Mucosa of gallbladder (tissue), 1 donor: ENCODE measurements at places on chromosomes 16 and 17.
A peak's percentile ranks its signal among the peaks of the same experiment; 100 is the strongest.

GRCh38 chr16:20051147-20051546 is 22.5 kb downstream of the GPR139 start:
- no peak for DNase-seq

DNA sequence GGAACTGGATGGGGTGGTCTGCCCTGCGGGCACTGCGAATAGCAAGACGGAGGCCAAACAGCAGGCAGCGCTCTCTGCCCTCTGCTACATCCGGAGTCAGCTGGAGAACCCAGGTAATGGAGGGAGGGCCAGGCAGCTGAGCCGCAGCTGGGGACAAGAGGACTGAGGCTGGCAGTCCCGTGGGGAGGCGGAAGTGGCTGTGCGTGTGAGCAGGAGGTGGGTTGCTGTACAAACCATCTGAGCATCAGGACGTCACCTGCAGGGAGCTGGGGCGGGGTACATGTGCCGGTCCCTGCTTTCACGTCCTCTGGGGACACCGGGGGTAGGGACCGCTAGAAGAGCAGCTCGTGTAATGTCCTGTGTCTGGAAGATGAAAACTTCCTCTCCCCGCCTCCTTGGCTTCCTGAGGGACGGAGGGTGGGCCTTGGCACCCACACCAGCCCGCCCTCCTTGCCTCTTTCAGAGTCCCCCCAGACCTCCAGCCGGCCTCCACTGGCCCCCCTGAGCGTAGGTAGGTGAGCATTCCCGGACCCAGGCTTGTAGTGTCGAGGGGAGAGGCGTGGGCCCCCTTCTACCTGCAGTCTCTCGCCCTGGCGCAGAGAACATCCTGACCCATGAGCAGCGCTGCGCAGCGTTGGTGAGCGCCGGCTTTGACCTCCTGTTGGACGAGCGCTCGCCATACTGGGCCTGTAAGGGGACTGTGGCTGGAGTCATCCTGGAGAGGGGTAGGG is 3.7 kb downstream of the ADAD2 start:
- no peak for DNase-seq

- no peak for DNase-seq
Measured at GRCh38 chr17:81489998-81490992, 22.3 kb downstream of the ACTG1 start.

GRCh38 chr16:2178321-2179106 is 17.9 kb downstream of the CASKIN1 start:
- DNase-seq, result no peak

- peak; percentile 62 for DNase-seq
Measured at GRCh38 chr17:29722411-29723198, 99.9 kb upstream of the CORO6 start.

GRCh38 chr16:57196286-57196685 is 10.2 kb downstream of the RSPRY1 start:
- DNase-seq, result no peak

- DNase-seq, result no peak
Measured at GRCh38 chr16:2790631-2791030, 3.3 kb upstream of the PRSS33 start.

DNA sequence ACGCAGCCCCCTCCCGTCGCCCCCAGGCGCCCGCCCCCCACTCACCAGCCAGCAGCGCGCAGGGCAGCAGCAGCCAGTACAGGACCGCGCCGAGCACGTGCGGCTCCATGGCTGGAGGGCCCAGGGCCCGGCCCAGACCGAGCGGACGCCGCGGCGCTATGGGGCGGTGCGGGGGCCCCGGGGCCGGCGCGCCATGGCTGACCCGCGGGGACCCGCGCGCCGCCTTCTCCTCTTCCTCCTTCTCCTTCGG is 239 bp downstream of the PIEZO1 start:
- no peak for DNase-seq

DNA sequence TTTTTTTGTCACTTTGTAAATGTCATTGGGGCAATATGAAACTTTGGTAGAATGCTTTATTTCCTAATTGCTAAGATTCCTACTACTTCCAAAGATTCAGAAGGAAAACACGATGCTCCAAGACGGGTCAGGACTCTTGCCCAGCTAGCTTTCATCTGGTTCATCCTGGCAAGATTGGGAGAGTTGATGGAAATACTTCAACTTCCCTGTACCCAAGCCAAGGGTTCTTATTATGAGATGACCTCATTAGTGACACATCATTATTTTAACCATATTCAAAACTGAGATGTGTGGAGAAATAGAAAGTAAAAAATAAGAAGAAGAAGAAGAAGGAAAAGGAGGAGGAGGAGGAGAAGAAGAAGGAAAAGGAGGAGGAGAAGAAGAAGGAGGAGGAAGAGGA is 25.6 kb downstream of the SOX9 start:
- no peak for DNase-seq

DNA sequence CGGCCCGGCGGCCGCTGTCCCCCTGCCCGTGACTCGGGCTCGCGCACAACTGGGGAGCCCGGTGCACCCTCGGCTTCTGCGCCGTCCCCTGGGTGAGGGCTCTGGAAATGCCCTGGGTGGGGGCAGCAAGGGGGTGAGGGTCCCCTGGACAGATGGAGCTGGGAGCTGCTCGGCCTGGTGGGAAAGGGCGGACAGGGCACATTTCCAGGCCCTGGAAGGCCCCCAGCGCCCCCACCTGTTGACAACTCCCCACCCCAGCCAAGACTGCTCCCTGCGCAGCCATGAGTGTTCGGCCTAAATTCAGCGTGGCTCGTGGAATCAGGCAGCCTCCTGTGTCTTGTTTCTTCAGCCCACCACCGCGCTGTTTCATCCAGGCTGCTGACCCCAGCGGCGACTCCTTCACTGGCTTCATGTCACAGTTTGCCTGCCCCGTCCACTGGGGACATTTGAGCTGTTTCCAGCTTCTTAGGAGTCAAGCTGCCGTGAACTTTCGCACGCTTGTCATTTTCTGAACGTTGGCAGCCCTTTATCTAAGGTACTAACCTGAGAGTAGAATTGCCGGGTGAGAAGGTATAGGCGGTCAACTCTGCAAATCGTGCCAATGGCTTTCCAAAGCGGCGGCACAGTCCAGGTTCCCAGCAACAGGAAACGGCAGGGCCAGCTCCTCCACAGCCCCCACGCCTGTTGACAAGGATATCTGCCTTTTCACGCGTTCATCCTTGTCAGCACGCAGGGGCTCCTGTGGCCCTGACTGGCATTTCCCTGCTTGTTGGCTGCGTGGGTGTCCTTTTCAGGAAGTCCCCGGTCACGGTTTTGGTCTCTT is 895 bp downstream of the UTS2R start:
- DNase-seq, result no peak

DNA sequence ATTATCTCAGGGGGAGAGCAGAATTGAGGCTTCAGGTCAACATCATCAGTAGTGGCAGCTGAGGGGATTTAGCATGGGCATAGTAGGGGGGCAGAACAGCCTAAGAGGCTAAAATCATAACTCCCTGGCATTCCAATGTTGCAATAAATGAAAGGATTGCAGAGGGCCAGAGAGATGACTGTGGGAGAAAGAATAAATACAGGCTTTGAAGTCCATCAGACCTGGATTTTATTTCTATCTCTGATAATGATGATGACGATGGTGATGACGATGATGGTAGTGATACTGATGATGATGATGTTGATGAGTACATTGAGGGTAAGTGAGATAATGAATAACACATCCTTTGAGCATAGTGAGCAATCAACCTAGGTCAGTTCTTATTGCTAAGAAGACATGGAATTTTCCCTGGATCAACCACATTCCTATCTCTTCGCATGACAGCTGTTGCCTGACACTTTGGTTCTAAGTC is 107.4 kb upstream of the CDH11 start:
- DNase-seq, result no peak

DNA sequence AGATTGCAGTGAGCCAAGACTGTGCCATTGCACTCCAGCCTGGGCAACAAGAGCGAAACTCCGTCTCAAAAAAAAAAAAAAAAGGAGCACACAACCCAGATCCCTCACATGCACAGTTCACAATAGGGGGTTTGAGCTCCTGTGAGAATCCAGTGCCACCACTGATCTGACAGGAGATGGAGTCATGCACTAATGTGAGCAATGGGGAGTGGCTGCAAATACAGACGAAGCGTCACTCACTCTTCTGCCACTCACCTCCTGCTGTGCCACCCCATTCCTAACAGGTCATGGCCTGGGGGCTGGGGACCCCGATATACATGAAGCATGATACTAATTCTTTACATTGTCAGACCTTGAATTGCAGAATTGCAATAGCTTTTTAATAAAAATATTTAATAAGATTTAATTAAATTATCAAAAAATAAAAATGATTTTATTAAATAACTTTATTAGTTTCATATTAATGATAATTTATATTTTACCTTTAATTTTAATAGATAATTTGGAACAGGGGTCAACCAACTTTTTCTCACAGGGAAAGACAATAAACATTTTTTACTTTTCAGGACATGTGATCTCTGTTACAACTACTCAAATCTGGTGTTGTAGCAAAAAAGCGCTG is 171.4 kb downstream of the COPRS start:
- DNase-seq, result no peak

- DNase-seq, result peak; percentile 34
Measured at GRCh38 chr17:80833952-80834892, 157.4 kb upstream of the CHMP6 start.

- DNase-seq, result no peak
Measured at GRCh38 chr16:74563828-74564263, 43.1 kb downstream of the GLG1 start.

DNA sequence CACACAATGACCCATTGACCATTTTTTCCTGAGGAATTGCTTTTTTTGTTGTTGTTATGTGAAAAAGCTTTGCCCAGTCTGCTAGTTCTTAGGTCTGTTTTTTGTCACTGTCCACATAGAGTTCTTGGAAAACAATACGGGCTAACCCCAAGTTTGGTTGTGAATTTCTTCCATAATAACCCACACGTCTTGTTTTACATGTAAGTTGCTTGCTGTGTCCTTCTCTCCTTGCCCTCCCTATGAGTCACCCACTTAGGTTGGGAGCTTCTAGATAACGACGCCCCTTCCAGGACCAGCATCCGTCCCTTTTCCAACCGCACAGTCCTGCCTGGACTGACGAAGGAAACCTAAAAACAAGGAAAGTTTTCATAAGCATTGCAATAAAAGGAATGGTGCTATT is 175.3 kb upstream of the HS3ST3A1 start:
- DNase-seq, result no peak

DNA sequence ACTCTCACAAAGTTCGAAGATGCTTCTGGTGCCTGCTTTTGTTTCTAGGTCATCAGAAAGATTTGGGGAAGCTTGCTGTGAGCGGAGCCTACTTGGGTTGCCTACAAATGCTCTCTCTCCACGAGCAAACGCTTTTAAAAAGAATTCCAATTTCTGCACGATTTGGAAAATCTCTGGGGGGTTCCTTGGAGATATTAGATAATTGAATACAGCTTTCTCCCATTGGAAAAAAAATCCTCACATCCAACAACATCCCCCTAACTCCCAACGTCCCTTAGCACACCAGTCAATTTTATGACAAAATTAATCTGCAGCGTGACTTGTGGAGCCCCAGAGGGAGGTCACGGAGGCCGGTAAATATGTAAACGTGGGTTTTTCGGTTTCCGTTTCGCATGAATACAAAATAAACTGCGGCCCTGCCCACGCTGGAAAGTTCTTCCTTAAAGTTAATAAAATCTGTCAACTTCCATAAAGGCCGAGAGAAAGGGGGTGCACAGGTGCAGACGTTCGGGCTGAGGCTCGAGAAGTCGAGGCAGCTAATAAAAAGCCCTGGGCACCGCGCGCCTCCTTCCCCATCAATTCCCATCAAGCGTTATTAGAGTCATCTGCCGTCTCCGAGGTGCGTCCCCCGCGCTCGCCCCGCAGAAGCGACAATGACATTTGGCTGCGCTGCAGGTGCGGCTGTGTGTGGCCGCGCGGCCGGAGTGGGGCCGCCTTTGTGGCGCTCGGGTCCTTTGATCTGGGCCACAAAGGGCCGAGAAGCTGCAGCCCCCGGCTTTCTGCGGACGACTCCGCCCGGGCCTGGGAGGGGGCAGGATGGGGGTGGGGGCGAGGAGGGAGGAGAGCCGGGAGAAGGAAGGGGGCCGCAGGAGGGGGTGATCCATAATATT is 37.6 kb downstream of the SALL1 start:
- DNase-seq, result no peak

GRCh38 chr17:50816771-50817751 is 18.3 kb upstream of the WFIKKN2 start:
- no peak for DNase-seq

DNA sequence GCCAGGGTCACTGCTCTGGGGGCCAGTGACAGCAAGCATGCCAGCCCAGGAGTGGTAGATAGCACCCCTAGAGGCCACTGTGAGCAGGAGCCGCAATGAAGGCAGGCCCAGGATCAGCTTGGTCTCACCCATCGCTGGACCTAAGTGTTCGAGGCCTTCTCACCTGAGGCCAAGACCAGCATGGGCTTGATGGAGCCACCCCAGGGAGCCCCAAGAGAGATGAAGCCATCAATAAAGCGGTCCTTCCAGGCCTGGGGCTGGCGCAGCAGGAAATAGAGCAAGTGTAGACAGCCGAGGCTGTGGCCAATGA is 1.8 kb downstream of the LCAT start:
- DNase-seq, result no peak

- no peak for DNase-seq
Measured at GRCh38 chr17:64500862-64501765, 4.3 kb upstream of the POLG2 start.

GRCh38 chr17:61404663-61404912 is 4.9 kb downstream of the TBX2 start:
- no peak for DNase-seq

GRCh38 chr16:30052671-30053372 is 12.7 kb upstream of the ALDOA start:
- peak; percentile 94 for DNase-seq

GRCh38 chr16:2779978-2780898 is 3.2 kb upstream of the ELOB start:
- DNase-seq, result no peak

- DNase-seq, result peak; percentile 16
Measured at GRCh38 chr16:31385680-31386079, 7.5 kb upstream of the ITGAD start.

DNA sequence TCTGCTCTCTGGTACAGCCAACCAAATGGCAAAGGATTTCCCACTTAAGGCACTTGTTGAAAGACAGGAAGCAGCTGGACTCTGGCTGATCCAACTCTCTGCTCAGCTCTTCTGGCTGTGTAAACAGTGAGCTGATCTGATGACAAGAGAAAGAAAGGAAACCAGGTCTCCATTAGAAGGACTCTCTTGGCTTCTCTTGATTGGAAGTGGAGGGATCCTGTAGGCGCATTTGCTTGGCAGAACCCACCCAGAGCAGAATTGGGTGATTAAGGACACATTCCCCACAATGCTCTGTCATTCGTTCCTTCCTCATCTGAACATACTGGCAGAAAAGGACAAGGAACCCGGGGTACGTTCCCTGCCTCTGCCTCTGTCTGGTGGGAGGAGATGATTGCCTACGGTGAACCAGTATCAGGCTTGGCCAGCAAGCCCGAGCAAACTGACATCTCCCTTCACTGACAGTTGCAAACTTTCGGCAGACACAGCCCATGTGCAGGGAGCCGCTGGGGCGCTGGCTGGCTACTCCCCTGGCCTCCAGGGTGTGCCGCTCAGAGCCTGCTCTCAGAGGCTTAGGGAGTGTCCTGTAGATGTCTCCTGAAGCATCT is 29.1 kb downstream of the LDHD start:
- DNase-seq, result peak; percentile 72

DNA sequence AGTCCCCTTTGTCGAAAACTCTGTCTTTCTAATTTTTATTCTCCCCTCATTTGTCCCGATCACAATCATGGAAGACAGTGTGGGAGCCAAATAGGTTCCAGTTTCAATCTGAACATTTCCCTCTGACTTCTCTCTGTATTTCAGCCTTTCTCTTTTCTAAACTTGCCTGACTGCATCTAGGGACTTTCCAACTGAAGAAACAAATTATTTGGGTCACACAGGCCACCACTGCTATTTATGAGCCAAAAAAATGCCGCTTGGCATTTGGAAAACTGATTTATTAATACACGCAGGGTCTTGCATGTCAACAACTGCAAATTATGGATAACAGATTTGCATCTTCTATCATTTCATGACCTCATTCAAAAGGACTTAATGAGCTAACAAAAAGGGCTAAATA is 55.2 kb upstream of the ELAC2 start:
- DNase-seq, result no peak
